ENCODE measurements at places on chromosomes 13 and 19.

DNA sequence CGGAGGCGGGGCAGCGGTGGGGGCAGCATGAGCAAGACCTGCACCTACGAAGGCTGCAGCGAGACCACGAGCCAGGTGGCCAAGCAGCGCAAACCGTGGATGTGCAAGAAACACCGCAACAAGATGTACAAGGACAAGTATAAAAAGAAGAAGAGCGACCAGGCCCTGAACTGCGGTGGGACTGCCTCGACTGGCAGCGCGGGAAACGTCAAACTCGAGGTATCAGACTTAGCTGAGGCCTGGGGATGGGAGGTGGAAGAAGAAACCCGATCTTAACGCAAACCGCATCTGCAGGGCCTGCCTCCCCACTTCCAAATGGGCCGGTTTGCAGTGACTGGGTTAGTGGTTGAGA, 693 bp downstream of the RFXAP start:
- peak; percentile 2 for DNase-seq

DNA sequence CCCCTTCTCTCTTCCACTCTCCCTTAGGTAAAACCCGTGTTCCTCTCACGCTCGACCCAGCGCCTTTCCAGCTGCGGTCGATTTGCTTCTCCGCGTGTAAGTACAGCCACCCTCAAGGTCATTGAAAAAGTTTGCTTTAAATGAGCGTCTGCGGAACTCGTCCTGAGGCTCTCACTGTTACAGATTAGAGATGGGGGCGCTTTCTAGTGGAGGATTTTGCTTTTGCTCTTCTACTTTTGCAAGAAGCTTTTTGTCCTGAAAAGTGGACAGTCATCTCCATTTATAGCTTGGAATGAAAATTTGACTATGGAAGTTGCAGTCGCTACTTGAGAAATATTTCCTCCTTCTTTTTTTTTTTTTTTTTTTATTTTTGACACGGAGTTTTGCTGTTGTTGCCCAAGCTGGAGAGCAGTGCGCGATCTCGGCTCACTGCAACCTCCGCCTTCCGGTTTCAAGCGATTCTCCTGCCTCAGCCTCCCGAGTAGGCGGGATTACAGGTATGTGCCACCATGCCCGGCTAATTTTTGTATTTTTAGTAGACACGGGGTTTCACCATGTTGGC, 595 bp upstream of the RAB20 start:
- DNase-seq, result no peak

GRCh38 chr19:51467864-51468544, 9.8 kb upstream of the SIGLEC8 start:
- no peak for DNase-seq

- DNase-seq, result no peak
These were observed 3.2 kb upstream of the GSX1 start for GRCh38 chr13:27789153-27789494.

- no peak for DNase-seq
These were observed 501 bp downstream of the GTPBP3 start for GRCh38 chr19:17337675-17338432.

- DNase-seq, result no peak
These were observed 14.0 kb downstream of the ELF1 start for GRCh38 chr13:41004875-41005693.

- no peak for DNase-seq
These were observed 120.1 kb downstream of the DNAJC3 start for GRCh38 chr13:95797016-95797415.

- DNase-seq, result peak; percentile 96
These were observed at the start of gene ZNF444 for GRCh38 chr19:56140583-56141416. ZNF444 (plus strand) TSS chr19:56141287; CDS start chr19:56146912, 5,625 bp downstream.

- DNase-seq, result no peak
These were observed 772.5 kb upstream of the SLITRK1 start for GRCh38 chr13:84654654-84655275.

- peak; percentile 13 for DNase-seq
These were observed 3.5 kb downstream of the IER2 start for GRCh38 chr19:13153569-13154240.

GRCh38 chr19:50330365-50331078, 1.3 kb upstream of the KCNC3 start:
- peak; percentile 75 for DNase-seq

DNA sequence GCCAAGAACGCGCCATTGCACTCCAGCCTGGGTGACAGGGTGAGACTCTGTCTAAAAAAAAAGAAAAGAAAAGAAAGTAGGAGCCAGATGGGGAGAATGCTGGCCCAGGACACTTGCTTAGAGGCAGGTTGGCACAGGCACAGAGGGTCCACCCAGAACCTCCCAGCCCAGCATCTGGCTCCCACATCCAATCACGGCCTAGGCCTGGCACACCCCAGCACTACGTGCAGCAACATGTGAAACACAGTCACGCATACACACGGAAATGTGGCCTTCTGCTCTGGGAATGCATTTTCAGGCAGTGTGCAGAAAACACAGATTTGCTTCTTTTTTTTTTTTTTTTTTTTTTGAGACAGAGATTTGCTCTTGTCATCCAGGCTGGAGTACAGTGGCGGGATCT, 20.9 kb upstream of the FOSB start:
- no peak for DNase-seq

GRCh38 chr13:22127277-22128164, 456.6 kb downstream of the FGF9 start:
- no peak for DNase-seq

GRCh38 chr13:67003743-67004142, 226.4 kb downstream of the PCDH9 start:
- no peak for DNase-seq

- no peak for DNase-seq
These were observed 14.5 kb upstream of the MAP2K2 start for GRCh38 chr19:4138445-4138844.

- no peak for DNase-seq
These were observed 9.0 kb downstream of the BLOC1S3 start for GRCh38 chr19:45187421-45188100.

- DNase-seq, result no peak
These were observed 15.0 kb downstream of the ZC3H4 start for GRCh38 chr19:47098608-47099007.

DNA sequence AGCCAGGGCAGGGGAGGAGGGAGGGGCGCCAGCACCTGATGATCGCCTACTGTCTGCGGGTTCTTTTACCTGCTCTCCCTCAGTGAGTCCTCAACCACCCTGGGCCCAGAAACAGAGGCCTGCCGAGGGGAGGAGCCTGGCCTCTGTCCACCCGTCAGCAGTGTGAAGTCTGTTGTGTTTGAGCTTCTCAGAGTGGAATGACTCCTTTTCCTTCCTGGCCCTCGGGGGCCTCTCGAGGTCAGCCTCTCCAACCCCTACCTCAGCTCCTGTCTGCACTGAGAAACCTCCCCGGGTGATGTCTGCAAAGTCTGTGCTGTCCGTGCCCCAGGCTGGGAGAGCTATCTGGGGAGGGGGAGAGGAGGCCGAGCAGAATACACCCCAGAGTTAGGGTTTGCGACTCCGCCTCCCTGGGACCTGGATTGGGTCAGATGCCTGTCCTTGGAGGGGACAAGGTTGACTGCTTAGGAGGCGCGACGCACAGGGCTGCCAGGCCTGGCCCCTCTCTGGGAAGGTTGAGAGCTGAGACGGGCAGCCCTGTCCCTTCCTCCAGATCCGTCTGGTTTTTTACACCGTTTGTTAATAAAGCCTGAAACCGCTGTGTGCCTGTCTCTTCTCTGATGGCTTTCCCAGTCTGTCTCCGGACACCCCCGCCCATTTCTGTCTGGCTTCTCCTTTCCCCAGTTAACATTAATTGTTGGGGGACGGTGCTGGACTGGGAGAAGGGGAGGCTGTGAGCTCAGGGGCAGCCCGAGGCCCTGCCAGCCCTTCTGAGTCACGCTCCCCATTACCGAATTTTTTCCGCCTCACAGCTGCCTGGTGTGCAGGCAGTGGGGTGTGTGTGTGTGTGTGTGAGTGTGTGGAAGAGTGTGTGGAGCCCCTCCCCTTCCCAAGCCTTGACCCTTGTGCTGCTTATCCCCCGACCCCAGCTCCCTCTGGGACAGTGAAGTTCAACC, 989 bp upstream of the SSC5D start:
- no peak for DNase-seq

GRCh38 chr13:79405501-79405830, 589 bp downstream of the RBM26 start:
- no peak for DNase-seq

GRCh38 chr13:28534210-28534609, 39.3 kb upstream of the FLT1 start:
- no peak for DNase-seq

- no peak for DNase-seq
These were observed 63.5 kb upstream of the HMGB1 start for GRCh38 chr13:30529085-30529834.

- no peak for DNase-seq
These were observed 14.0 kb upstream of the TOMM40 start for GRCh38 chr19:44876930-44877535.

DNA sequence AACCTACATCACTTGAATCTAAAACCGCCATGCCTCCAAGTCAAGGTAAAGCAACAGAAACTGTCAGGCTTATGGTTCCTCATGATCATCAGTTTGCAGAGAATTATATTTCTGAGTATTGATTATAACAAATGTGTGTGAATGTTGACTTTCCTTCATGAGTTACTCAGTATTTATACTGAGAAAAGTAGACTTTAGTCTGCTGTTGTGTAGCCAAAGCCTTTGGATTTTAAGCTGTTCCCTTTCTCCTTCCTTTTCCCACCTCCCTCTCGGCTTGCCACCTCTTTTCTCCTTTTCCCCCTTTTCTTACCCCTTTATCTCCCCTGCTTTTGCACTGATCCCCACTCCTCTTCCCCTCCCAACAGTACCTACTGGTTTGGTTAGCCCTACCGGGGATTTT, 20.7 kb upstream of the GPR18 start:
- DNase-seq, result no peak

- no peak for DNase-seq
These were observed 248.4 kb downstream of the RFC3 start for GRCh38 chr13:34066344-34066743.

GRCh38 chr13:94415500-94416237, 63.8 kb downstream of the DCT start:
- DNase-seq, result no peak

DNA sequence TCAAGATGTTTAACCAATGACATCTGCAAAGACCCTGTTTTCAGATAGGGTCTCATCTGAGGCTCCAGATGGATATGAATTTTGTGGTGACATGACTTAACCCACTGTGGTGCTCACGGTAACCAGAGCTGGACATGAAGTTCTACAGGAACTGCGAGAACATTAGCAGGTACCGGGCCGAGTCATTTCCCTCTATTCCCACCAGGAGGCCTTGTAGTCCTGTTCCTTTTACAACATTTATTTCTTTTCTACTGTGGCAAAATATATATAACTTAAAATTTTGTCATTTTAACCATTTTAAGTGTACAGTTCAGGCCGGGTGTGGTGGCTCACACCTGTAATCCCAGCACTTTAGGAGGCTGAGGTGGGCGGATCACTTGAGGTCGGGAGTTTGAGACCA, 7.6 kb upstream of the TSPAN16 start:
- no peak for DNase-seq

DNA sequence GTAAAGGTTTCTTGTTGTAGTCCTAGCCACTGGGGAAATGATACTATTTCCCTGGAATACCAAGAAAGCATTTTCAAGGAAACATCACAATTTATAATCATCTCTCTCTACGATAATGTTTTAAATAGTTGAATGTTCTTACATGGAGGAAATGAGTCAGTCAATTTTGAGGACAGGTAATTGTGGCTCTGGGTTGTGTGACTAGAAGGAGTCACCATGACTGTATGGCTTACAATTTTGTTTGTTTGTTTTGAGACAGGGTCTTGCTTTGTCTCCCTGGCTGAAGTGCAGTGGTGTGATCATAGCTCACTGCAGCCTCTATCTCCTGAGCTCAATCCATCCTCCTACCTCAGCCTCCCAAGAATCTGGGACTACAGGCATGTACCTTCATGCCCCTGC, 47.4 kb downstream of the COG3 start:
- no peak for DNase-seq

- no peak for DNase-seq
These were observed 163.3 kb downstream of the KDM4B start for GRCh38 chr19:5132206-5132560.

GRCh38 chr19:14019100-14019499, 8.8 kb upstream of the RLN3 start:
- DNase-seq, result no peak

DNA sequence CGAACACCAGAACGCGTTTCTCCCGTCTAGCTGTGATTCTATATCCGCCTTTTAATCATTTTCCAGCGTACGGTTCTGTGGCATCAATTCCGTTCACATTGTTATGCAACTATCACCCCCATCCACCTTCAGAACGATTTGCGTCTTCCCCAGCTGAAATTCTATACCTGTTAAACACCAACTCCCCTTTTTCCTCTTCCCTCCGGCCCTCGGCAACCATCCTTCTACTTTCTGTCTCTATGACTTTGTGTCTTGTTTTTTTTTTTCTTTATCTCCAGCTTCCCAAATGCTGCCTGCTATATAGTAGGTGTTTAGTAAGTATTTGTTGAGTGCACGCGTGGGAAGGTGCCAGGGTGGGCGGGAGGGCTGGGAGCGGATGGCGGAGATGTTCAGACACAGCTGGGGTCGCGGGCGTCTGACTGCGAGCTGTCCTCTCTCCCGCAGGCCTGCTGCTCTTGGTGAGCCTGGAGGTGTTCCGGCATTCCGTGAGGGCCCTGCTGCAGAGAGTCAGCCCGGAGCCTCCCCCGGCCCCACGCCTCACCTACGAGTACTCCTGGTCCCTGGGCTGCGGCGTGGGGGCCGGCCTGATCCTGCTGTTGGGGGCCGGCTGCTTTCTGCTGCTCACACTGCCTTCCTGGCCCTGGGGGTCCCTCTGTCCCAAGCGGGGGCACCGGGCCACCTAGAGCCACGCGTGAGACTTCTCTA, 20.2 kb downstream of the CACNG6 start:
- DNase-seq, result no peak

GRCh38 chr13:31862828-31863227, 123.5 kb downstream of the RXFP2 start:
- no peak for DNase-seq

- DNase-seq, result no peak
These were observed at the start of gene DMPK for GRCh38 chr19:45782162-45782691. DMPK (minus strand) TSS chr19:45782490; CDS start chr19:45782352, 138 bp downstream.

DNA sequence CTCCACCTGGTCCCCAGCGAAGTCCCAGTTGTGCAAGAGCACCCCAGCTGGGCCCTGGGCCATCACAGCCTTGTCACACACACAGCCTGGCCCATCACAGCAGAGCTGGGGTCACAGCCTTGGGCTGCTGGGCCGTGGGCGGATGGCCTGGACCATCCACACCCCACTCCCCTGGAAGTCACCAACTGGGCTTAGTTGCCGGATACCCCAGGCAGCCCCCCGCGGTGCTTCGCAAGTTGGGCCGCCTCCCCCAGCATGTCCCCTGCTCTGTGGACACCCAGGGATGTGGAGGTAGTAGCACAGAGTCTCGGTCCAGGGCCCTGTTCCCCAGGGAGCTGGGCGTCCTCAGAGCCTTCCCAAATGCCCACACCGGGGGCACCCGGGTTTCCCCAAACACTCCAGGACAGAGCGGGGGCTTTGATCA, 4.5 kb upstream of the ZNF554 start:
- no peak for DNase-seq

DNA sequence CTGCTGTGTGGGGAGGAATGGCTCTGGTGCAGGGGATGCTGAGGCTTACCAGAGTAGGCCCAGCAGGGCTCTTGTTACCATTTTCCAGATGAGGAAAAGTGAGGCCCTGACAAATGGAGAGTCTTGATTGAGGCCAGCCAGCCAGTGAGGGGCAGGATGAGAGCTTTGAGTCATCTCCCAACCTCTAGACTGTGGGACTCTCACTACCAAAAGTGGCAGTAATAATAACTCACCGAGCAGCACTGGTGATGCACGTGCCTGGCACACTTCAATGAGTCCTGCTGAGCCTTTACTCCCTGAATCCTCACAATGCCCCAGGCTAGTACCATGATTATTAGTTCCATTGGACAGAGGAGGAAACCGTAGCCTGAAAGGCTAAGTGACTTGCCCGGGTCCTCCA, 7.8 kb downstream of the CIC start:
- no peak for DNase-seq

- DNase-seq, result no peak
These were observed 1.8 kb upstream of the PLK5 start for GRCh38 chr19:1522061-1522460.
